ENCODE measurements at places on chromosomes 1 and 21.
A peak's percentile ranks its signal among the peaks of the same experiment; 100 is the strongest.

DNA sequence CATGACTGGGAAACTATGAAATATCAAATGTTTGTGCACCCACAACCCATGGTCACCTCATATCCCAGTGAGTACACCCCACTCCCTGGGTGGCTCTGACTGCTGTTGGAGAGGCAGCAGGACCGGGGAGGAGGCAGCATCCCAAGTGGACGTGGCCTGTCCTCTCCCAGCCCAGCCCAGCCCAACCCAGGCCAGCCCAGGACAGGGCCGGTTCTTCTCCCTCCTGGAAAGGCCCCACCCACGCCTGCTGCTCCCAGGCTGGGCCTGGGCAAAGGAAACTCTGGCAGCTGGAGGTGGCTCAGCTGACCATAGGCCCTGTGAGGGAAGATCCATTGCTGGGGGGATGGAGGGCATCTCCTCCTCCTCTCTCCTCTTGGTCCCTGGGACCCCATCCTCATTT is 19.1 kb downstream of the MATN1 start:
- no peak for DNase-seq

- DNase-seq = no peak
Measured at GRCh38 chr1:85062425-85063026, 14.2 kb upstream of the MCOLN3 start.

- DNase-seq = peak; percentile 87
Measured at GRCh38 chr21:33924079-33924765, 8.6 kb upstream of the ATP5PO start.

GRCh38 chr1:115275216-115275615 is 62.8 kb downstream of the NGF start:
- DNase-seq = peak; percentile 53

GRCh38 chr1:93770640-93771039 is 89.0 kb upstream of the BCAR3 start:
- DNase-seq = no peak

DNA sequence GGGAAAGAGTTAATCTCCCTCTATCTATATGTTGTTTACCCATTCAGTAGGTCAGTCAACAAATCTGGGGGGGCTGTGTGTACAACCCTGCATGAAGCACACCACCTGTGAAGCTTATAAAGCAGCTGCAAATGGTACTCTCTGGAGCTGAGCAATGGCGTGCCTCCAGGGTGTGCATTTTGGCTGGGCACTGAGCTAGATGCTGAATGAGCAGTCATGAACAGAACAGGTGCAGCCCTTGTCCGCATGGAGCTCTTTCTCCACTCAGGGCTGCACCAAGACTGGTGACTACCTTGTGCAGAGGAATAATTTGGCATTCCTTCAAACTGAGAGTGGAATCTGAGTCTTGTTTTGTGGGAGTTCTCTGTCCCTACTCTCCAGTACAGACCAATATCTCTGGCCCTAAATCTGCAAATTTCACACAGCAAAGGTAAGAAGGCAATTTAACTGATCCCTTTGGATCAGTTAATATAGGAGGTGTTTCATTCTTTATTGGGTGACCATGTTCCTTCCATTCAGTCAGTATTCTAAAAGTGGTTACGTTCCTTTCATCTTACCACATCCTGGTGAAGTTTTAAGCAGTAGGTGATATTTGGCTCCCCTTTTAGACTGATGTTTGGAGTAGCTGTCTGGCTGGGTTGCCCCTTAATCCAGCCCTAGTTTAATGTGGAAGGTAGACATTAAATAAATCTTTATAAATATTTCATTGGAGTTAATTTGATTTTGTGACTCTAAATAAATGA is 76.0 kb downstream of the GPR88 start:
- no peak for DNase-seq

DNA sequence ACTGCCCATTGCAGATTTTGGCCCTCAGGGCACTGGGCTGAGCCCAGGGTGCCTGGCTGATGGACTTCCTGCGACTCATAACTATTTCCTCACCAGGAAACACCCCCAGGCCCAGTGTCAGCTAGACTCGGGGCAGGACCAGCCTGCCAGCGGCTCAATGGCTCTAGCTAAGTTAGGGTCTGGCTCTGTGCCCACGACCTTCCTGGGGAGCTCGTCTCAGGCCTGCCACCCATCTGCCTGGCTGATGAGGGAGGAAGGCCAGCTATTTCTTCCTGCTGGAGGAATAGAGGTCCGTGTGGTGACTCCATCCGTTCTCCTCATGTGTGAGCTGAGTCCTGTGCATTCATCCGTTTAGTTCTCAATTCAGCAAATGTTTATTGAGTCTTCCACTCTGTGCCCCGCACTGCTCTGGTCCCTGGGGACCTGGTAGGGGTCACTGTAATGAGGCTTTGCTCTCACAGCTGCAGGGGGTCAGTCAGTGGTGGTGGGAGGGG is 44.5 kb downstream of the KIRREL1 start:
- peak; percentile 32 for DNase-seq

DNA sequence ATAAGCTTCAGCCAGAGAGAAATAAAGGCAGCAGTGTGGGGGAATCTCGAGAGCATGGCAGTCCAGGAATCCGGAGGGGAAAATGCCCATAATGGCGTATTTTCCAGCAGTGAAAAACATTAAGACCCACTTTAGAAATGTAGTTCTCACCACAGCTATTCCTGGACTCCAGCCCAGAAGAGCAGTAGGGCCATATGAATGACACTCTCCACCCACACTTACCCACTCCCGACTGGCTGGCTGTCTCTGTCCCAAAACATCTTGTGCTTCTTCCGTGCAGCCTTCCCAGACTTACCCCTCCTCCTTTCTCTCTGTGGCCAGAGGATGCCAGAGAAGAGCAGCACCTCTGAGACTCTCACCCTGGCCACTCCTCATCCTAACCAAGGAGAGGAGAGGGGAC is 56.4 kb downstream of the TRABD2B start:
- peak; percentile 76 for DNase-seq

DNA sequence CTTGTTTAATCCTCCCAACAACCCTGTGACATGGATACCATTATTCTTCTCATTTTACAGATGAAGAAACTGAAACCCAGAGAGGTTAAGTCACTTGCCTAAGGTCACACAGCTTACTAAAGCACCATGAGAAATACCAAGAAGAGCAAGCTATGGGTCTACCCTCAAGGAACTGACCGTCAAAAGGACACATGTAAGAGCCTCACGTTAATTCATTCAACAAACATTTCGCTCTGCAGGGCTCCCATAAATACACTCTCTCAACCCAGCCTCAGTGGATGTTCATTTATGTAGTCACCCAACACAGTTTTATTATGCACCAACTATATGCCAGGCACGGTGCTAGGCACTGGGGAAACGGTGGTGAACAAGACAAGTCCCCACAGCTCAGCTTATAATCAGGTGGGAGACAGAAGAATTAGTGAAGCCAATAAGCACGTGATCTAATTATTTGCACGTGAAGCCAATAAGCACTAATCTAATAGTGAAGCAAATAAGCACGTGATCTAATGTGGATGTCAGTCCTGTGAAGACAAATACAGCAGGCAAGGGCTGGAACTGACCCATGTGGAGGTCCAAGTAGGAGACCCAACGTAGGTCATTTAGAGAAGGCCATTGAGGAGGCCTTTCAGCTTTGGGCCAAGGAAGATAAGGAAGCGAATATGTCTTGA is 52.1 kb upstream of the ZBTB40 start:
- DNase-seq = no peak

GRCh38 chr1:240467895-240468294 is 144.1 kb downstream of the GREM2 start:
- no peak for DNase-seq

DNA sequence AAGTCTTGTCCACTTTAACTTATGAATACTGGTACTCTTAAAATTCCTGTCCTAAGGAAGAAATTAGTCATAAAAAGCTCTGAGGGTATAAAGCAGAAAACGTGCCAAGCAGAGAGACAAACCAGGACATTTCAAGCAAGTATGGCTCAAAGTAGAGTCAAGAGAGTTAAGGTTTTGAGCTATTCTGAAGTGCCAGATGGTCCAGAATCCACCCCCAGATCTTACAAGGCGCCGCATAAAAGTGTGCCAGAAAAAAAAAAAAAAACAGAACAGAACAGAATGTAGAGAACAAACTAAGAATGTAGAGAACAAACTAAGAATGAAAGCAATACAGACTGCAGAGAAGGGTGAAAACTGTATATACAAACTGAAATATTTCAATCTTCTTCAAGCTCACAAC is 12.5 kb downstream of the EPS15 start:
- peak; percentile 91 for DNase-seq

- no peak for DNase-seq
Measured at GRCh38 chr1:248783367-248783766, 27.8 kb upstream of the LYPD8 start.

DNA sequence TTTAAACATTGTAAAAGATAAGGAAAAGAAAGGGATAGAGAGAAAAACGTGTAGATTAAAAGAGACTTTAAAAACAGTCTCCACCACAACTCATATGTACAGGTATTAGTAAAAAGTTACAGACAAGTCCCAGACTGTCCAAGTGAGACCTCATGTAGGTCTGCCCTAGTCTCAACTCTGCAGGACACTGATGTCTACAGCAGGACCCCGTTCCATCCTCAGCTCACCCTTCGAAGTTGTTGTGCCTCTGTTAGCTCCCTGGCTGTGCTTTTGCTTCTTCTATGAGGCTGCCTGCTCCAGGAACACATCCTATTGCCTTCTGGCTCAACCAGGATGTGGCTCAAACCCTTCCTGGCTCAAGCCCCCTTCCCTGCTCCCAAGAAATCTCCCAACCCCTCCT is 72.9 kb upstream of the FBXO28 start:
- no peak for DNase-seq

DNA sequence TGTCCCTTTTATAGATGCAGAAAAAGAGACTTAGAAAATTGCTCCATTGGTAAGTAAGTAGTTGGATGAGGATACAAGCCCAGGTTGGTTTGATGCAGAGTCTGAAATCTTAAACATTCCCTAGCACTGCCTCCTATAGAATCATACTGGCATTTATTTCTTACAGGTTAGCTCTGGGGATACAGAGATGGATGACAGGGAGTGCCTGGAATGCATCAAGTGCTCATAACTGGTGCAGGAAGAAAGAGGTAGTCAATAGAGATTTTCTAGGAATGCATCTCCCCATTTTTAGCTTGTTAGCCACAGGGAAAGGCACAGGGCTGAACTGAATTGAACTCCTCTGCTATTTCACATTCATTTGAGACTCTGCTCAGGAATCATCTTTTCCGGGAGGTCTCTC is 269.0 kb upstream of the USP24 start:
- DNase-seq = no peak

- no peak for DNase-seq
Measured at GRCh38 chr21:26460621-26461020, 112.5 kb downstream of the CYYR1 start.

DNA sequence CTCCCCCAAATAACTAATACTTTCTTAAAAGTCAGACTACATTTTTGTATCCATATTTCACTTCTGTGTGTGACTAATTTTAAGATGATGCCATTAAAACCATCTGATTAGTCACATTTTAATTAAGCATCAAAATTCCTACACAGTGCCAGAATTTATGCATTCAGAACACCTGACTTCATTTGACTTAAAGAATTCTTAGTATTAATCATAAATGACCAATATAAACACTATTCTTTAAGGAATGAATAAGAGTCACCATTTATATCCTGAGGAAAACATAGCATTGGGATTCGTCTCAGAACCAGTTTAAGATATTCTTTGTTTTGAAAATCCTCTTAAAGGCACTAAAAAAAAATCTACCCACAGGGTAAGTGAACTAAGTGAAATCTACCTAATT is 37.0 kb downstream of the TM2D1 start:
- no peak for DNase-seq

GRCh38 chr1:13700521-13701270 is 708 bp downstream of the PRDM2 start:
- peak; percentile 45 for DNase-seq

DNA sequence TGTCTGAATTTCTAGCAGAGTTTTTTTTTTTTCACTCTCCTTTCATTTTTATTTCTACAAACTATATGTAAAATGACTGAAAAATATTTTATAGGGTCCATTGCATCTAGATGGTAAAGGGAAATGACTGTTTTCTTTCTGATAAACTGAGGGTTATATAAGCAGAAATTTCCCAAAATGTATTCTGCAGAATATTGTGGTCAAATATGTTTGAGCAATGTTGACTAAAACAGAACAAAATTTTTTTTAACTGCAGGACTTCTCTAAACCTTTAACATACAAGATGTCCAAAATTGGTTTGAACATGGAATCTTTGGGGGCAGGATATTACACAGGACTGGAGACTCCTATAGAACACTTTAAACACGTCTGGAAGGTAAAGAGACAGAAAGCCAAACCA is 190.5 kb downstream of the TOMM20 start:
- no peak for DNase-seq

- no peak for DNase-seq
Measured at GRCh38 chr1:42730002-42730401, 10.0 kb downstream of the CLDN19 start.

DNA sequence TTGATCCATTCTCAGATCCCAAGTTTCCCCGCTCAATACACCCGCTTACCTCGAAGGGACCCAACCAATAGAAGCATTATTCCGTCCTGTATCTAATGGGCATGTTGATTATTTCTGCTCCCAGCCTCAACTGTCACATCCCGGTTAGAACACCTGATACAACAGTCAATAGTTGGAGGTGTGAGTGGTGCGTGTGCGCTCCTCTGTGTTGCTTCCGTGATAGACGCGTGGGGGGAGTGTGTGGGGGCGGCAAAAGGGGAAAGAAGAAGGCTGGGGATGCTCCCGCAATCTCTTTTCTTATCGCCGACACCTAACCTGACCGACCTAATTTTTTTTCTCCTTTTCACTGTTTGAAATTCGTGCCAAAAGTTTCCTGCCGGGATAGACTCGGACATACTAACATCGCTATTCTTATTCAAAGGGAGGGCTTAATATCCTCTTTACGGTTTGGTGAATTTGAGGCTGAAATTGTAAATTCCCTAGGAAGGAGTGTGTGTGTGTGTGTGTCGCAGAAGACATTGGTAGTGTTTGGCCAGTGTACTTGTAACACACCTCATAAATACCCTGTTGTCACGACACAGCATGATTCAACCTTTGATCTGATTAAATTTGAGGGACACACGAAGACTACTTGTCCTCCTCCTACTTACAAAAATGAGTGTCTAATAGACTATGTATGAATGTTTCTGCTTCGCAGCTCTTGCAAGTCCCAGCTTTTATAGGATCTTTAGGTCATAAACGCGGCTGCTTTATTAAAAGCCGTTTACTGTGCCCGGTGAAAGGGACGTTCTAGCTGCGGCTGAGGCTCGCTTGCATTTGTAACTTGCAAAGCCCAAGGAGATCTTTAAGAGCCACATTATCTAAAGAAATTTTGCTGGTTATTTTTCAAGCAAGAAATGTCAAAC is 1.5 kb upstream of the PROX1 start:
- DNase-seq = no peak
